CD4-positive, alpha-beta T cell treated with Interleukin-15 for 4 hours (primary cell): ENCODE measurements at places on chromosomes 3 and 15.

GRCh38 chr3:117874028-117874690 is 1160.5 kb downstream of the IGSF11 start:
- no peak for DNase-seq

DNA sequence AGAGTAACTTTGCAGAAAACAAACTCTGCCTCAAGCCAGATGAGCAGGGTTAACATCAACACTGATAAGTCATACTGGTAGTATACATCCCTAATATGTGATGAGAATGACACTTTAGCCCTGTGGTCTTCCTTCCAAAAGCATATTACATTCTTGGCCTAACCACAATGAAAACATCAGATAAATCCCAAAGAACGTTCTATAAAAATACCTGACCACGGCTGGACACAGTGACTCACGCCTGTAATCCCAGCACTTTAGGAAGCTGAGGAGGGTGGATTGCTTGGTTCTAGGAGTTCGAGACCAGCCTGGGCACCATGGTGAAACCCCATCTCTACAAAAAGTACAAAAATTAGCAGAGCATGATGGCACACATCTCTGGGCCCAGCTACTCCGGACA is 4.7 kb downstream of the TMCC1 start:
- DNase-seq, result no peak

- DNase-seq, result no peak
Observed at GRCh38 chr15:76495487-76495886, 158.9 kb downstream of the ISL2 start.

GRCh38 chr3:3848923-3849275 is 49.7 kb downstream of the LRRN1 start:
- DNase-seq, result no peak

DNA sequence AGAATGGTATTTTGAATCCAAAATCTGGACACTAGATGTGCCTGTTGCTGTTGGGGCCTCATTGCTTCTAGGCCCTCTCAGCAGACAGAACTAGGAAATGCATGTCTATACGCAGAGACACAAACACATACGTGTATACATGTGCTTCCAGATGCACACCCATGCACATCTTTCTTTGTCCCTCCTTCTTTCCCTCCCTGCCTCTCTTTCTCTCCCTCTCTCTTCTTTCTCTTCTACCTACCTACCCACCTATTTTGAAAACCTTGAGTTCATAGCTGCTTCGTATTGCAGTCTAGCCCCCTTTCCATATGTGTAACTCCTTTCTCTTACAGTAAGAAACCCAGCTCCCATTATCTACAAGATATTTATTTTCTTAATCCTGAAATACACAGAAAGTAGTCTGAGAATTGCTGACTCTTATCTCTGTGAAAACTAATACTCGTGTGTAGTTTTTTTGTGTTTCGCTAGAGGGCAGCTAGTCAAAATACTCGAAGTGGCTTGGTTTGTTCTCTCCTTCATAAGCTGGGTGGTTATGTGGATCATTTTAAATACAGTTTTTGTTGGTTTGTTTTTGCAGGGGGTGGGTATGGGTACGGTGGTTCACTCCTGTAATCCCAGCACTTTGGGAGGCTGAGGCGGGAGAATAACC is 18.5 kb downstream of the RPL32 start:
- no peak for DNase-seq

GRCh38 chr3:141955175-141955574 is 78.7 kb downstream of the ATP1B3 start:
- no peak for DNase-seq

GRCh38 chr3:158696618-158697017 is 24.2 kb upstream of the LXN start:
- no peak for DNase-seq

GRCh38 chr3:125145751-125146475 is 66.6 kb downstream of the SLC12A8 start:
- DNase-seq, result no peak

DNA sequence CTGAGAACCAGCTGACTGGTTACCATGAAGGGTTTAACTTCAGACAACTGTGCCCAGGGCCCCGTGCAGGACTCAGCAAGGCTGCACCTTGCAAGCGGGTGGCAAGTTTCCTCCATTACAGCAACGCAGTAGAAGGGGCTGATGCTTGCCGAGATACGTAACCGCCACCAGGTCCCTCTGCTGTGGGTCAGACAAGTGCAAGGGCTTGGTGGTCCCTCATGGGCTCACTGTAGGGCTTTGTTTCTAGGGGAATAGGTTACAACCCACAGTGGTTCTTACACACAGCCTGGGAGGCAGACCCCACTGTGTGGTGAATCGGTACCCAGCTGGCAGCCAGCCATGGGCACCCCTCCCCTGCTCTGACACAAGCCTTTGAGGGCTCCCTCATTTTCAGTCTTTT is 15.5 kb upstream of the SNRPA1 start:
- no peak for DNase-seq

DNA sequence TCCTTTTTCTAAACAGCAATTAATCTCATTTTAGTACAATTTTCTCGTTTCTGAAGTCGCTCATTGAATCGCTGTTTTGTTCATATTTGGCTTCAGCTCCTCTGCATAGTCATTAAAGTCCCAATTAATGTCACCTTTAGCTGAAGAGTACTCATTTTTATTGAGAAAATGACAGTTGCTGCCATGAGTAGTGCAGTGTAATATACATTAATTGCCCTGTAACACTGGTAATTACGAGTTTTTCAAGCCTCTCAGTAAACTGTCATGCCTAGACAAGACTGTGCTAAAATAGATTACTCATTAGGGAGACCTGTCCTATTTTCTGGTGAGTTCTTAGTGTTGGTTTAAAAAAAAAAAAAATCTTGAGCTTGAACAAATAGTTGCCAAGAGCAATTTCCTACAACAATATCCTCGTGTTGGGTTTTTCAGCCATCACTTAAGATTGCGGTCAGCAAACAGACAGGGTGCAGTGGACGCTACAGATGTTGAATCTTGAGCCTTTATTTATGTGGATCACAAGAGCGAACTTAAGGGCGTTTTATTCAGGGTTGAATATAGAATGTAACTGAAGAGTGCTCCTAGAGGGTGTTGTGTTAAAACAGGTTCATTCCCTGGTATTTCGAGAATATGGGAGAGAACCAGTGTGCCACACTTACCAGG is 176.0 kb downstream of the CDIN1 start:
- no peak for DNase-seq

- DNase-seq, result no peak
Observed at GRCh38 chr15:80536231-80536630, 132.0 kb downstream of the ARNT2 start.

DNA sequence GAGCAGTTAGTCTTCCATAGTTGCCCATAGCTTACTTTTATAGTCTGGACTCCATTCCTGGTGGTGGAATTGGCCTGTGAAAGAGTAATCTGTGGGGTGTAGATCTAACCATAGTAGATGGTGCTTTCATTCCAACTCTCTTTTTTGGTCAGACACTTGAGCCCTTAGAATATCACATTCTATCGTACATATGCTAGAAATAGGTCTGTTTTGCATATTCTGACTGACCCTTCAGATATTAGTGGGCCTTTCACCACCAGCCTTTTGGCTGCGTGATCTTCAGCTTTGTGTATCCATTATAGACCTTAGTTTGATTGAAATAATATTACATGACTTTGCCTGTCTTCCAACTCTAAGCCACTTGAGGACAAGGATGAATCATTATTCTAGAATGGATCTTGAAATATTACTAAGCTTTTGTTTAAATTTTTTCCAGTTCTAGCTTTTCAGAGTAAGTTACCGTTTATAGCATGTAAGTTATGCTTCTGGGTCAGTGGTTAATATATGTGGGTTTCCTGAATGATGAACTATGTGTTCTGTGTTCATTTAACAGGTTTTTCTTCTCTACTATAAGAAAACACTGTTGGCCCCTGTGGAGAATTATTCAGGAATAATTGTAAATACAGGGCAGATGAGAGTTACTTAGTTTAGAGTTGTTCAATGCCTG is 8.7 kb downstream of the RAB7A start:
- DNase-seq, result no peak

GRCh38 chr15:64636556-64636955 is 138.8 kb downstream of the RBPMS2 start:
- no peak for DNase-seq

DNA sequence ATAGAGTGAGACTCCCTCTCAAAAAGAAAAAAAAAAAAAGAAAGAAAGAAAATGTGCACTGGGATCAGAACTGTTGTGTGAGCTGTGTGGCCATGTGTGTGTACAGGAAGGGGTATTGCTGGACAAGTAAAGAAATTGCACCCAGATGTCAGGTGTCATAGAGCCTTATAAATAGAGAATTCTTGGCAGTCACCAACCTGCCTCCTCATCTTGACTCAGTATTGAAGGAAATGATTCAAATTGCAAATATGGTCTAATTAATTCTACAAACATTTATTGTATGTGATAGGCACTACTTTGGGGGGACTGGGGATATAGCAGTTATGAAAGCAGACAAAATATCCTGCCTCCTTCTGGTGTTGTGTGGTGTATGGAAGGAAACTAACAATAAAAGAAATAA is 243.8 kb upstream of the TTC14 start:
- no peak for DNase-seq

GRCh38 chr3:89808680-89809197 is 701.3 kb downstream of the EPHA3 start:
- DNase-seq, result no peak
